B cell (primary cell): ENCODE measurements at places on chromosomes 16 and 17.

- DNase-seq = no peak
- no peaks in the 10 kb centered on the region for H3K4me1 ChIP-seq
- no peak overlapping the region for H3K4me3 ChIP-seq
- H3K27ac ChIP-seq = no peak overlapping the region
Measured at GRCh38 chr17:81094509-81095382, 59.8 kb downstream of the BAIAP2 start.

DNA sequence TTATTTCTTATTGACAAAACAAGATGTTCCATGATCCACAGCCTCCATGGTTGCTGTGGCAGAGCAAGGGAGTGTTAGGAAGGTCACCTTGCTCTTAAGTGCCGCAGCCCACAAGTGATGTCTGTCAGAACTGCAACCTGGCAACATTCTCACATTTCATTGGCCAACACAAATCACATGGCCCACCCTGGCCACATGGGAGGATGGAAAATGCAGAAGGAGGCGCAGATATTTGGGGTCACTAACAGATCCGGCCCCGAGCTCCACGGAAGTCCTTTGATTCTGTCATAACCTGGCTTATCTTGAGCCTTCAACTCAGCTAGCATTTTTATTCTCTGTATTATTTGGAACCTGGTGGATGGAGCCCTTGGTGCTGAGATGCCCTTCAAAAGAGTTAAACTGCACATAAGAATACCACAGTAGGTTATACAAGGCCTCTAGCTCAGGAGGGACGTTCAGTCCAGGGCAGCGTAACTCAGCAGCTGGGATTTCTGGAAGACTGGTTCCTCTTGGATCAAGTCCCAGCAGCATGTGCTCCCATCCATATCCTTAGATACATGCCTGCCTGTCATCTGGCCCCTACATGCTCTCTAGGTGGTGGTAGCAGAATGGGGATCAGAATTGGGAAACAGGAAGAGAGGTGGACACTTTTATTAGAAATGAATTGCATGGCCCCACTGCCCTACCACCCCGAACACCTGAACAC lies 508.1 kb downstream of the HAPSTR1 start:
- no peaks in the 10 kb centered on the region for H3K27me3 ChIP-seq
- H3K27ac ChIP-seq = no peak overlapping the region
- no peaks in the 10 kb centered on the region for H3K36me3 ChIP-seq
- no peaks in the 10 kb centered on the region for H3K4me1 ChIP-seq
- DNase-seq = no peak

GRCh38 chr17:27578718-27579085 lies 52.3 kb upstream of the LGALS9 start:
- no peak overlapping the region for H3K4me3 ChIP-seq
- H3K27me3 ChIP-seq = no peaks in the 10 kb centered on the region
- H3K27ac ChIP-seq = no peak overlapping the region
- DNase-seq = no peak
- H3K36me3 ChIP-seq = no peaks in the 10 kb centered on the region

DNA sequence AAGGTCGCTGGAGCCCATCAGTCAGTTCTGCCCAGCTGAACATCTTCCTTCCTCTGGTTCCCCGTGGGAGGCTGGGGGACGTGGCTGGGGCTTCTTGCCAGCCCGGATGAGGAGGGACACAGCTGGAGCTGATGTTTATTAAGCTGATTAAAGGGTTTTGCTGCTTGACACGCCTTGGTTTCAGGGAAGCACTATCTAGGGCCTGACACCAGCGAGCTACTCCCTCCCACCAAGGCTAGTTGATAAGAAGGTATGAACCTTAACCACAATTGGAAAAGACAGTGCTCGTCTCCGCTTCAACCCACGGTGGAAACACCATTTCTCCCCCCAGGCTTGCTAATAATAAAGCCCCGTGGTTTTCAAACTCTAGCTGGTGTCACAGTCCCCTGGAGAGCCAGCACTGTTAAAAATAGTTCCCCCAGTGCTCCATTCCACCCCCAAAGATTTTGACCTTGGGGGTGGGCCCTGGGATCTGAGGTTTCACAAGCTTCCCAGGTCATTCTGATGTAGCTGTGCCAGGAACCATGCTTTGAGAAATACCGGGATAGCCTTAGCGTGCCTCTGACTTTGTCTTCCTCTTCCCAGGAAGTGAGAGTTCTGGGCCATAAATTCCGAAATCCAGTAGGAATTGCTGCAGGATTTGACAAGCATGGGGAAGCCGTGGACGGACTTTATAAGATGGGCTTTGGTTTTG lies 5.5 kb downstream of the DHODH start:
- H3K4me1 ChIP-seq = peaks cover 4% of the 10 kb centered on the region
- no peak overlapping the region for H3K4me3 ChIP-seq
- no peak overlapping the region for H3K27ac ChIP-seq
- DNase-seq = no peak
- H3K27me3 ChIP-seq = no peaks in the 10 kb centered on the region

- H3K4me1 ChIP-seq = peaks cover 19% of the 10 kb centered on the region
- peaks cover 4% of the 10 kb centered on the region for H3K36me3 ChIP-seq
- H3K27ac ChIP-seq = peak overlapping the region; percentile 13
- H3K27me3 ChIP-seq = no peaks in the 10 kb centered on the region
- peak overlapping the region; percentile 95 for H3K4me3 ChIP-seq
- DNase-seq = peak; percentile 71
Measured at GRCh38 chr17:75776386-75777295, 8.0 kb upstream of the UNK start.

DNA sequence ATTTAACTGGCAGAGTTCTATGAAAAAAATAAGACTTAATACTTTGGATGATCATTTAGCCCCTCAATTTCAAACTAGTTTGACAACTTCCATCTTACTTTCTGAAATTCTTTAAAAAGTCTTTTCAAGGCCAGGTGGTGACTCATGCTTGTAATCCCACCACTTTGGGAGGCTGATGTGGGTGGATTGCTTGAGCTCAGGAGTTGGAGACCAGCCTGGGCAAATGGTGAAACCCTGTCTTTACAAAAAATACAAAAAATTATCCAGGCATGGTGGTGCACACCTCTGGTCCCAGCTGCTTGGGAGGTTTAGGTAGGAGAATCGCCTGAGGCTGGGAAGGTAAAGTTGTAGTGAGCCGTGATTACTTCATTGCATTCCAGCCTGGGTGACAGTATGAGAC lies 154.4 kb downstream of the TANC2 start:
- H3K36me3 ChIP-seq = no peaks in the 10 kb centered on the region
- H3K4me3 ChIP-seq = no peak overlapping the region
- DNase-seq = no peak

DNA sequence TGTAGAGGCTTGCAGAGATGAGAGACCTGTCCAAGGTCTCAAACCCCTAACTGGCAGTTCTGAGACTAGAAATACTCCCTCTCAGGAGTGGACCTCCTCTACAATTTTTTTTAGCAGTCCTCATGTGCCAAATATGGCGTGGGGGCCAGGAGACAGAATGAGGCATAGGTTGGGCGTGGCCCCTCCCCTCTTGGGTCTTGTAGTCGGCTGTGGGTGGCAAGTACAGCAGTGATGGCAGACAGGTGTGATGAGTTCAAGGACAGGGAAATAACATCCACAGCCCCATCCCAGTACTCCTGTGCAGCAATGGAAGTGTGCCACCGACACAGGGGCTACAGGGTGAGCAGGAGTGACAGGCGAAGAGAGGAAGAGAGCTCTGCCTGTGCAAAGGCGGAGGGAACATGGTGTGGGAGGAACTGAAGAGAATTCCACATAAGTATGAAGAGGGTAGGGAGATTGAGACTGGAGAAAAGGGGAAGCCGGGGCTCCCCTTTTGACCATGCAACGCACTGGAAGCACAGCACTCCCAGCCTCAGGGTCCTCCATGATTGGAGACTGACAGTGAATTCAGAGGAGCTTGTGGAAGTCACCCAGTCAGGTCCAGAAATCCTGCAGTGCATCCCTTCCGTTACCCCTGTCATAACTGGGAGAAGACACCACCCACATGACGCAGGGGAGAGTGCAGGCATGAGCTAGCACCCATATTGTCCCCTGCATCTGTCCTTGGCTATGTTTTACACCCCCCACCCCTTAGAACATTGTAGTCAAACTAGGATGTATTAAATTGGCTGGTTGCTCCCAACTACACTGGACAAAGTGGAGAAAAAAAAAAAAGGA lies 14.8 kb upstream of the CETP start:
- H3K4me3 ChIP-seq = no peak overlapping the region
- H3K27me3 ChIP-seq = no peaks in the 10 kb centered on the region
- DNase-seq = peak; percentile 49
- no peak overlapping the region for H3K27ac ChIP-seq
- peaks cover 10% of the 10 kb centered on the region for H3K36me3 ChIP-seq

GRCh38 chr16:74944466-74944865 lies 40.5 kb downstream of the WDR59 start:
- no peaks in the 10 kb centered on the region for H3K36me3 ChIP-seq
- no peaks in the 10 kb centered on the region for H3K27me3 ChIP-seq
- no peak for DNase-seq
- H3K4me1 ChIP-seq = no peaks in the 10 kb centered on the region

- H3K36me3 ChIP-seq = no peaks in the 10 kb centered on the region
- H3K4me3 ChIP-seq = no peak overlapping the region
- H3K27ac ChIP-seq = no peak overlapping the region
- no peaks in the 10 kb centered on the region for H3K4me1 ChIP-seq
- no peak for DNase-seq
- H3K27me3 ChIP-seq = no peaks in the 10 kb centered on the region
Measured at GRCh38 chr16:50407351-50407750, 38.6 kb upstream of the BRD7 start.

DNA sequence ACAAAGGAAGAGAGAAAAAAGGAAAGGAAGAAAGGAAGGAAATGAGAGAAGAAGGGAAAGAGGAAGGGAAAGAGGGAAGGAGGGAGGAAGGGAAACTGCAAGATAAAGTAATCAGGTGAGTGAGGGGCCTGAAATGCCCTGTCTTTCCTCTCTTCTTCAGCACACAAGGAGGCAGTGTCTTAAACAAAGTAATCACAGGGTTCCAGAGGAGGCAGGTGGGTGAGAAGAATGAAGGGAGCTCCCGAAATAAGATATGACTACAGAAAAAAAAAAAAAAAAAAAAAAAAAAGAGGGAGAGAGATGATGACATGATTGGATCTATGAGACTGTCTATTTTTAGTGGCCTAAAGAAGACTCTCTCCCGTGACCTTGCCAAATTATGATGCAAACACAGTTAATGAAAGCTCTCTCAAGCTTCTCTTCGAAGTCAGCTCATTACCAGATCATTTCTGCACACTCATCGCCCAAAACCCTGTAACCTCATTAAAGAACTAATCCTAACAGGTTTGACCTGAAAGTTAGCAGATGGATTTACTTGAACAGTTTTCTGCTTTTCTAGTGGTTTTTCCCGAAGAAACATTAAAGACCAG lies 53.6 kb downstream of the CDH11 start:
- no peak overlapping the region for H3K4me3 ChIP-seq
- no peak overlapping the region for H3K27ac ChIP-seq
- no peaks in the 10 kb centered on the region for H3K36me3 ChIP-seq
- no peaks in the 10 kb centered on the region for H3K27me3 ChIP-seq

DNA sequence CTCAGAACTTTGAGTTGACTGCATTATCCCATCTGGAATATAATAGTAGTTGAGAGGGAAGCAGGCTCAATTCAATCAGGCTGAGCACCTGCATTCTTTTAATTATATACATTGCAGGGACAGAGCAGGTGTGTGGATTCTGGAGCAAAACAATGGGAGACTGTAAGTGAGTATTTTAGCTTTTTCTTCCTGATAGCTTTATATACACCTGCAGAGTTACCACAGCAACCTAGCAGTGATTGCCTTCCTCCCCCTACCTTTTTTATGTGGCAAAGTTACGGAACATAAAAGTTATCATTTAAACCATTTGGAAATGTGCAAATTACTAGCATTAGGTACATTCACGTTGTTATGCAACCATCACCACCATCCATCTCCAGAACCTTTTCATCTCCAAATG lies 25.4 kb upstream of the RHOT1 start:
- H3K4me1 ChIP-seq = no peaks in the 10 kb centered on the region
- H3K27me3 ChIP-seq = peaks cover 11% of the 10 kb centered on the region
- no peak overlapping the region for H3K4me3 ChIP-seq

- peaks cover 19% of the 10 kb centered on the region for H3K4me1 ChIP-seq
- no peak overlapping the region for H3K27ac ChIP-seq
- H3K27me3 ChIP-seq = no peaks in the 10 kb centered on the region
- H3K36me3 ChIP-seq = no peaks in the 10 kb centered on the region
- DNase-seq = peak; percentile 67
- no peak overlapping the region for H3K4me3 ChIP-seq
Measured at GRCh38 chr16:48535831-48536613, 74.0 kb downstream of the N4BP1 start.

- H3K27ac ChIP-seq = no peak overlapping the region
- DNase-seq = no peak
- no peaks in the 10 kb centered on the region for H3K4me1 ChIP-seq
- H3K27me3 ChIP-seq = no peaks in the 10 kb centered on the region
- no peak overlapping the region for H3K4me3 ChIP-seq
- peaks cover 62% of the 10 kb centered on the region for H3K36me3 ChIP-seq
Measured at GRCh38 chr16:85785927-85786326, 13.4 kb downstream of the EMC8 start.

GRCh38 chr16:63614429-63614828 lies 1507.4 kb downstream of the CDH11 start:
- no peak for DNase-seq
- no peaks in the 10 kb centered on the region for H3K27me3 ChIP-seq
- no peak overlapping the region for H3K27ac ChIP-seq
- H3K36me3 ChIP-seq = no peaks in the 10 kb centered on the region

DNA sequence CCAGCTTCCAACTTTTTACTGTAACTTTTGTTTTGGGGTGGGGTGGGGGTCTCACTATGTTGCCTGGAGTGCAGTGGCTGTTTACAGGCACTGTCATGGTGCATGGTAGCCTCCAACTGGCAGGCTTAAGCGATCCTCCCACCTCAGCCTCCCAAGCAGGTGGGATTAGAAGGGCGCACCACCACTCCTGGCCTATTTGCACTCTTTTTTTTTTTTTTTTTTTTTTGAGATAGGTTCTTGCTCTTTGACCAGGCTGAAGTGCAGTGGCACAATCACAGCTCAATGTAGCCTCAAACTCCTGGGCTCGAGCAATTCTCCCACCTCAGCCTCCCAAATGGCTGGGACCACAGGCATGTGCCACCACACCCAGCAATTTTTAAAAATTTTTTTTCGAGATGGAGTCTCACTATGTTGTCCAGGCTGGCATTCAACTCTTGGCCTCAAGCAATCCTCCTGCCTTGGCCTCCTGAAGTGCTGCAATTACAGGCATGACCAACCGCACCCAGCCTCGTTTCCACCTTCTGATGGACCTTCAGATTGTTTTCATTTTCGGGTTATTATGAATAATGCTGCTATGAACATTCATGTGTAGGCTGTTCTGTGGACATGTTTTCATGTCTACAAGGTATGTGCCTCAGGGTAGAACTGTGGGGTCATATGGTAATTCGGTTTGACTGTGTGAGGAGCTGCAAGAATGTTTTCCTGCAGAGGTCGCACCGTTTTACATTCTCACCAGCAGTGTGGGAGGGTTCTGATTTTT lies 10.9 kb downstream of the TRAP1 start:
- H3K27me3 ChIP-seq = no peaks in the 10 kb centered on the region
- no peaks in the 10 kb centered on the region for H3K36me3 ChIP-seq
- no peak overlapping the region for H3K27ac ChIP-seq
- H3K4me3 ChIP-seq = no peak overlapping the region
- H3K4me1 ChIP-seq = no peaks in the 10 kb centered on the region
- DNase-seq = no peak
